Effector memory CD8-positive, alpha-beta T cell (primary cell): ENCODE measurements at places on chromosomes 3 and 15.
A peak's percentile ranks its signal among the peaks of the same experiment; 100 is the strongest.

GRCh38 chr3:64290864-64291263, 65.6 kb upstream of the PRICKLE2 start:
- H3K4me1 ChIP-seq: no peaks in the 10 kb centered on the region
- H3K36me3 ChIP-seq: no peaks in the 10 kb centered on the region
- no peak overlapping the region for H3K27ac ChIP-seq
- H3K27me3 ChIP-seq: peaks cover 6% of the 10 kb centered on the region
- no peak for DNase-seq

GRCh38 chr15:88243895-88244787, 12.4 kb downstream of the NTRK3 start:
- peak; percentile 14 for DNase-seq
- H3K36me3 ChIP-seq: no peaks in the 10 kb centered on the region
- peaks cover 54% of the 10 kb centered on the region for H3K27me3 ChIP-seq
- peaks cover 14% of the 10 kb centered on the region for H3K4me1 ChIP-seq
- H3K27ac ChIP-seq: no peak overlapping the region
- H3K4me3 ChIP-seq: no peak overlapping the region

GRCh38 chr3:49761661-49762060, 24.7 kb downstream of the IP6K1 start:
- peaks cover 9% of the 10 kb centered on the region for H3K36me3 ChIP-seq
- H3K27me3 ChIP-seq: no peaks in the 10 kb centered on the region
- H3K27ac ChIP-seq: no peak overlapping the region
- no peak overlapping the region for H3K4me3 ChIP-seq

- no peak overlapping the region for H3K27ac ChIP-seq
- H3K4me3 ChIP-seq: no peak overlapping the region
- H3K27me3 ChIP-seq: peaks cover 16% of the 10 kb centered on the region
- H3K36me3 ChIP-seq: no peaks in the 10 kb centered on the region
Measured at GRCh38 chr3:143928056-143928455, 43.6 kb upstream of the DIPK2A start.

GRCh38 chr3:46293991-46294833, 52.0 kb downstream of the CCR3 start:
- peak overlapping the region; percentile 95 for H3K27ac ChIP-seq
- H3K4me3 ChIP-seq: peak overlapping the region; percentile 67
- peaks cover 75% of the 10 kb centered on the region for H3K4me1 ChIP-seq

DNA sequence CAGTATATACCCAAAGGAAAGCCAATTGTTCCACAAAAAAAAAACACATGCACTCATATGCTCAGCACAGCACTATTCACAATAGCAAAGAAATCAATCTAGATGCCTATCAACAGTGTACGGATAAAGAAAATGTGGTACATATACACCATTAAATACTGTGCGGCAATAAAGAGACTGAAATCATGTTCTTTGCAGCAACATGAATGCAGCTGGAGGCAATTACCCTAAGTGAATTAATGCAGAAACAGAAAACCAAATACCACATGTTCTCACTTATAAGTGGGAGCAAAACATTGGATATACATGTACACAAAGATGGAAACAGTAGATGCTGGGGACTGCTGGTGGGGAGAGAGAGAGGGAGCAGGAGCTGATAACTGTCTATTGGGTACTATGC, 124.2 kb upstream of the AADACL2 start:
- no peak overlapping the region for H3K4me3 ChIP-seq
- H3K27ac ChIP-seq: no peak overlapping the region
- no peak for DNase-seq
- no peaks in the 10 kb centered on the region for H3K36me3 ChIP-seq

GRCh38 chr15:61390138-61390537, 161.0 kb upstream of the RORA start:
- H3K4me1 ChIP-seq: no peaks in the 10 kb centered on the region
- peaks cover 44% of the 10 kb centered on the region for H3K27me3 ChIP-seq
- H3K36me3 ChIP-seq: no peaks in the 10 kb centered on the region
- DNase-seq: no peak

DNA sequence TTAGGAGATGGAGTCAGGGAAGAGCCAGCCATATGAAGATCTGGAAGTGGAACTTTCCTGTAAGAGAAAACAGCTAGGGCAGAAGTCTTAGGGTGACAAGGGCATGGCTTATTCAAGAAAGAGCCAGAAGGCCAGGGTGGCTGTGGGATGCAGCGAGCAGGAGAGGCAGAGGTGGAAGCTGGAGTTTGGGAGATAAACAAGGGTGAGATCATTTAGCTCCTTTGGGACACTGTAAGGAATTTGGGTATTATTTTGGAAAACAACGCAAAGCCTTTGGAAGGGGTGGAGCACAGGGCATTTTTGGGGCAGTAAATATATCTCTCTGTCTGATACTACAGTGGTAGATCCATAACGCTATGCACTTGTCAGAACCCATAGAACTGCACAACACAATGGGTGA, 5.0 kb upstream of the IL16 start:
- H3K4me3 ChIP-seq: no peak overlapping the region
- no peaks in the 10 kb centered on the region for H3K36me3 ChIP-seq
- DNase-seq: no peak
- no peak overlapping the region for H3K27ac ChIP-seq
- no peaks in the 10 kb centered on the region for H3K4me1 ChIP-seq
- peaks cover 66% of the 10 kb centered on the region for H3K27me3 ChIP-seq

DNA sequence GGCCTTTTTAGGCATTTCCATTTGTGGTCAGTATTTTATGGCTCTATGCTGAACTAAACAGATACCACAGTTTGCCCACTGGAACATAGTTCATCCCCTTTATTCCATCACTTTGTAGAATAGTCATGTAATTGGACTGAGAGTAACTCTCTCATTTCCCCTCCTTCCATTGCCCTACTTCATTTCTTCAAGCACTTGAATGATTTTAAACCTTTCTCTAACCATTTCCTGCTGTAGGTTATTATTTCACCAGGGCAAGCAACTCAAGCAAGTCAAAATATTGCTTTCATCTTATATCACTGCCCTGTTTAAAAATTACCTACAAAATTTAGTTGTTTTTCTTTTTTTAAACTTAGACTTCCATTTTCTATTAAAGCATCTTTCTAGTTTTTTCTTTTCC, 177.0 kb downstream of the RAP2B start:
- no peak for DNase-seq
- H3K4me3 ChIP-seq: no peak overlapping the region
- H3K27me3 ChIP-seq: no peaks in the 10 kb centered on the region
- H3K4me1 ChIP-seq: no peaks in the 10 kb centered on the region
- H3K27ac ChIP-seq: no peak overlapping the region
- no peaks in the 10 kb centered on the region for H3K36me3 ChIP-seq

- no peak overlapping the region for H3K27ac ChIP-seq
- peaks cover 80% of the 10 kb centered on the region for H3K36me3 ChIP-seq
- no peak for DNase-seq
- no peaks in the 10 kb centered on the region for H3K27me3 ChIP-seq
- H3K4me1 ChIP-seq: peaks cover 9% of the 10 kb centered on the region
- H3K4me3 ChIP-seq: no peak overlapping the region
Measured at GRCh38 chr3:36833160-36833814, 68.9 kb upstream of the DCLK3 start.
